Breast epithelium (tissue), 4 donors: ENCODE measurements at places on chromosomes 6 and 20. TPM values are rescaled to one million over a fixed set of nuclear protein-coding genes. Genes with fewer than 3 reads are reported as not detected.
A peak's percentile ranks its signal among the peaks of the same experiment; 100 is the strongest.

GRCh38 chr20:5710551-5710950 lies 39.6 kb upstream of the SHLD1 start:
- no peak overlapping the region for H3K27ac ChIP-seq
- no peak for DNase-seq
- H3K27me3 ChIP-seq: no peaks in the 10 kb centered on the region
- H3K36me3 ChIP-seq: no peaks in the 10 kb centered on the region
- H3K4me1 ChIP-seq: no peaks in the 10 kb centered on the region

DNA sequence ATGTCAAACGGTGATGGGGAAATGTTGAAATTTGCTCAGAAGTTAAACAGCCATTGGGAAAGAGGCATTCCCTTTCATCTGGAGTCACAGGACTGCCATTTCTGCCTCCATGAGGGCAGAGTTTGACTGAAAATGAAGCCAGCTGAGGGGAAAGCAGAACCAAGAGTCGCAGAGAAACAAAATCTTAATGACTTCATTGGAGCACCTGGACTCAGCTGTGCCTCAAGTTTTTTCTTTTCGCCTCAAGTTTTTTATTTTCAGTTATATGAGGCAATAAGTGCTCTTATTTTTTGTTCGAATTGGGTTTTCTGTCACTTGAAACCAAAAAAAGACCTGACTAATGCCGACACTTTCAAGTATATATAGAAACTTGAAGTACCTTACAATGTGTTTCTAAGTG lies 161.3 kb downstream of the PKHD1 start:
- H3K4me1 ChIP-seq: no peaks in the 10 kb centered on the region

- H3K36me3 ChIP-seq: no peaks in the 10 kb centered on the region
- H3K4me1 ChIP-seq: no peaks in the 10 kb centered on the region
- H3K27me3 ChIP-seq: no peaks in the 10 kb centered on the region
These were observed 257.5 kb upstream of the PMEPA1 start for GRCh38 chr20:57967364-57967763.

- no peaks in the 10 kb centered on the region for H3K4me1 ChIP-seq
- H3K36me3 ChIP-seq: peaks cover 4% of the 10 kb centered on the region
- DNase-seq: no peak
- H3K4me3 ChIP-seq: no peak overlapping the region
- H3K27me3 ChIP-seq: no peaks in the 10 kb centered on the region
- H3K27ac ChIP-seq: no peak overlapping the region
These were observed 15.9 kb downstream of the GLO1 start for GRCh38 chr6:38687043-38687353.

DNA sequence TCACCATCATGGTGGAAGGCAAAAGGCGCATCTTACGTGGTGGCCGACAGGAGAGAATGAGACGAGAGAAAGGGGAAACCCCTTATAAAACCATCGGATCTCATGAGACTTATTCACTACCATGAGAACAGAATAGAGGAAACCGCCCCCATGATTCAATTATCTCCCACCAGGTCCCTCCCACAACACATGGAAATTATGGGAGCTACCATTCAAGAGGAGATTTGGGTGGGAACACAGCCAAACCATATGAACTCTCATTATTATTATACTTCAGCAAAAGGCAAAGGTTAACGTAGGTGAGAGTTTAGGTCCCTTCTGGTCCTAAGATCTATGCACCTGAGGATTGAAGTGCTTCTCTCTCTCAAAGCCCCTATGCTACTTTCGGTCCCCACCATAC lies 2.4 kb upstream of the PFDN4 start:
- H3K36me3 ChIP-seq: no peaks in the 10 kb centered on the region
- no peak for DNase-seq
- no peaks in the 10 kb centered on the region for H3K4me1 ChIP-seq
- no peaks in the 10 kb centered on the region for H3K27me3 ChIP-seq
- H3K27ac ChIP-seq: no peak overlapping the region

- no peak overlapping the region for H3K4me3 ChIP-seq
- H3K36me3 ChIP-seq: no peaks in the 10 kb centered on the region
- peak; percentile 18 for DNase-seq
- H3K4me1 ChIP-seq: no peaks in the 10 kb centered on the region
- H3K27me3 ChIP-seq: peaks cover 5% of the 10 kb centered on the region
- no peak overlapping the region for H3K27ac ChIP-seq
These were observed 287.3 kb upstream of the FOXQ1 start for GRCh38 chr6:1024587-1024986.

GRCh38 chr6:17551383-17551958 lies 48.6 kb upstream of the FAM8A1 start:
- H3K27ac ChIP-seq: no peak overlapping the region
- no peaks in the 10 kb centered on the region for H3K36me3 ChIP-seq
- H3K4me1 ChIP-seq: no peaks in the 10 kb centered on the region

GRCh38 chr6:128567029-128567428 lies 46.6 kb upstream of the PTPRK start:
- DNase-seq: no peak
- no peaks in the 10 kb centered on the region for H3K27me3 ChIP-seq
- no peaks in the 10 kb centered on the region for H3K36me3 ChIP-seq
- no peak overlapping the region for H3K27ac ChIP-seq
- H3K4me3 ChIP-seq: no peak overlapping the region

DNA sequence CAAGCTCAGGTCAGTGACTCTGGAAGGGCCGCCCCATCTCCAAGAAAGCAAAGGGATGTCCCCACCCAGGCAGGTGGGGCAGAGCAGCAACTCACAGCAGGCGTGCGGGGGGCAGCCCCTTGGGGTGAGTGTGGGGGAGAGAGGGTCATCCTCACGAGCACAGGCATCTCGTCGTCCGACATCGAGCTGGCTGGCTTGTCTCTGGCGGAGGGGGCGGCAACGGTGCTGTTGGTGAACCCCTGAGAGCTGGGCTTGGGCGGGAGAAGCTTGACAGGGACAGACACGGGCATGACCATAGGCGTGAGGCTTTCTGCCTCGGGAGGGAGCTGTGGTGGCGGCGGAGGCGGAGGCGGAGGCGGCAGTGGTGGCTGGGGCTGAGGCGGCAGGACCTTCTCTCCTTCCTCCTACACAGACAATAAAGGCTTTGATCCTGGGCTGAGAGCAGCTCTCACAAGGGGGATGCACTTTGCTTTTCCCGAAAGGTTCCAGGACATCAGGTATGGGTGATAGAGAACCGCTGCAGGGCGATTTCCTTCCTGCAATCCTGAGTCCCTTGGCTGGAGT lies 45.6 kb upstream of the MRPS10 start:
- no peaks in the 10 kb centered on the region for H3K36me3 ChIP-seq
- H3K27ac ChIP-seq: peak overlapping the region; percentile 12
- H3K27me3 ChIP-seq: no peaks in the 10 kb centered on the region
- DNase-seq: no peak
- H3K4me1 ChIP-seq: no peaks in the 10 kb centered on the region

DNA sequence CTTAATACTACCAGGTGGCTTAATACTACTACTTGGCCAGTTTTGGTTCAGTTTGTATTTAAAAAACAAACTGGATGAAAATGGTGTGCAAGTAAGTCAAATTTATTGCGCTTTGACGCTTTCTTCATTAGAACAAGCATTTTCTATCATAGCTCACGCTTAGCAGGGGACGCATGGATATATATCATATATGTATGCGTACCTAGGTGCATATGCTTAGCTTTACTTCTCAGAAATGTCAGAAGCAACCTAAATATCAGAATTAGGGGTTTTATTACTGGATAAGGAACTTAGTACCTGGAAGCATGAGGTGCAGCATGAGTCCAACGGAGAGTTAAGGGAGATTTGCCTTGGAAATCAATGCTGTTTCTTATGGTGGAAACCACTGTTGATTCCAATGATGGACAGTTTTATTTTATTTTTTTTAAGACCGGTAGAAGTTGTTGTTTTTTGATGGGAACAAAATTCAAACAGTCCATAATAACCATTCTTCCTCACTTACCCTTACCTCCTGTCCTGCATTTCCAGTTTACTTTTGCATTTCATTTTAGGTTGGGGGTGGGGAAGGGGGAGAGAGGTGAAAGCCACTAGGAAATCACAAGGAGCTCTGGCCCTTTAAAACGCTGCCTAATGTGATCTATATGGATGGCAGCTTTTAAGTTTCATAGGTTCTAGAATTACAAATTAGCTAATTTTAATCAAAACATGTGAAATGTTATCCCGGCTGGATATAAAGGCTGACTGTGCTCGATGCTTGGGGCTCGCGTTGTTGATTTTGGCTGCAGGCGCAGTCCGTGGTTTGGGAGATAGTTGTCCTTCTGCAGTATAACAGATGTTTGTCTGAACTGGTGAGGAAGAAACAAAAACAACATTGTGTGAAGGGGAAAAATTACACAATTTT lies 2.1 kb downstream of the SOBP start:
- H3K36me3 ChIP-seq: no peaks in the 10 kb centered on the region
- peak; percentile 22 for DNase-seq
- H3K27ac ChIP-seq: no peak overlapping the region
- H3K4me1 ChIP-seq: peaks cover 4% of the 10 kb centered on the region
- peaks cover 52% of the 10 kb centered on the region for H3K27me3 ChIP-seq

GRCh38 chr6:119760046-119760445 lies 410.5 kb upstream of the MAN1A1 start:
- DNase-seq: no peak
- no peak overlapping the region for H3K4me3 ChIP-seq
- H3K27ac ChIP-seq: no peak overlapping the region
- H3K4me1 ChIP-seq: no peaks in the 10 kb centered on the region
- no peaks in the 10 kb centered on the region for H3K36me3 ChIP-seq

DNA sequence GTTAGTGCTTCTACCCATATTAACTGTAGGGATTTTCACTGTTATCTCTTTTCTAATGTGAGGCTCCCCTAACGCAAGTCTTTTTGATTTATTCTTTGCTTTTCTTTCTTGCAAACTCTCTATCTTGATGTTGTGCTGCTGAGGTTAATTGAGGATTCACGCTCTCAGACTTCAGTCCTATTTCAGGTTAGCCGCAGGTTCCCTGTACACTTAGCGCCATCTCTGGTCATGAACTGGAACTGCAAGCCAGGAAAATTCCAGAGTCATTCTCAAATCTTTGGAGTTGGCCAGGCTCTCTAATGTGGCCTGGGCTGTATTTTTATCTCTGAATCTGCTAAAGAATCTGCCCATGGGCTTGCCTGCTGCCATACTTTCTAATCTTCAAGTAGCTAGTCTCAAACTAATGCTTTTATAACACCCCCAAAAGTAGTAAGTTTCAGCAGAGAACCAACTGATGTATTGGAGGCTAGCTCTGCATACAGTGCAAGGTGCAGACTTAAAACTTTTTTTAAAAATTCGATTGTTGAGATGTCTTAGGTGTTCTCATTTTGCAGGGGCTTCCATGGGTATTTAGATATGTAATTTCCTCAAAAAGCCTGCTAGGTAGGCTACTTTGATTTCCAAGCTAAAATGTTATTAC lies 91.1 kb upstream of the OPRM1 start:
- DNase-seq: no peak
- H3K4me1 ChIP-seq: no peaks in the 10 kb centered on the region
- H3K27me3 ChIP-seq: no peaks in the 10 kb centered on the region
- no peak overlapping the region for H3K4me3 ChIP-seq
- no peaks in the 10 kb centered on the region for H3K36me3 ChIP-seq
- H3K27ac ChIP-seq: no peak overlapping the region

- H3K27me3 ChIP-seq: no peaks in the 10 kb centered on the region
- H3K27ac ChIP-seq: no peak overlapping the region
- DNase-seq: no peak
- H3K36me3 ChIP-seq: no peaks in the 10 kb centered on the region
- no peaks in the 10 kb centered on the region for H3K4me1 ChIP-seq
- H3K4me3 ChIP-seq: no peak overlapping the region
These were observed 225.1 kb upstream of the SSTR4 start for GRCh38 chr20:22810030-22810429.

DNA sequence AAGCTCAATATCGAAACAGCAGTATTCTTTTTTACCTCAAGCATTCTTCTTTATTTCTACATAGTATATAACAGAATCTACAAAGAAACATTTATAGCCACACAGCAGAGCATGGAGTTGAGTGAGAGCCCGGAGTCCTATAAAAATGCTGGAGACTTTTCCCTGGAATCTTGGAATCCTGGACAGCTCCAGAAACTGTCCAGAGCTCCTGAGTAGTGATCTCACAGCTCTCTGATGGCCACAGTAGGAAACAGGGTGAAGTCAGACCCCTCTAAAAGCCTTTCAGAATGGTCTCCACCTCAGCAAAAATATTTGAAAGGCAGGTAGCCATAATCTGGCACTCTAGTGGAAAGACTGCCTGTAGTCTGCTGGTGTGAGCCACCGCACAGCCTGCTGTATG lies 149.3 kb upstream of the STXBP5 start:
- no peaks in the 10 kb centered on the region for H3K36me3 ChIP-seq
- H3K27ac ChIP-seq: no peak overlapping the region
- H3K27me3 ChIP-seq: no peaks in the 10 kb centered on the region
- no peak overlapping the region for H3K4me3 ChIP-seq

DNA sequence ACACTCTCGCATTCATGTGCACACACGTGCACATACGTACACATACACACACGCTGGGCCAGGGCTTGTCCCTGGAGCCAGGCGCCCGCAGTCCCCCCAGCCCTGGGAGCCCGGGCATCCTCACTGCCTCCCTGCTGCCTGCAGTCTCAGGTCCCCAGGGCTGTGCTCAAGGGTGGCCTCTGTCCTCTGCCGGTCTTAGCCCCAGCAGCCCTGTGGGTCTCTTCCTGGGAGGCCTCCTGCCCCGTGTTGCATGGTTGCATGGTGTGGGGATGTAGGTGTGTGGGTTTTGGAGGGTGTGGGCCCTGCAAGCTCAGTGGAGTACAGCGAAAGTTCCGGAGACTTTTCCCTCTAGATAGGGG lies 101.5 kb downstream of the TMEM242 start:
- peak overlapping the region; percentile 56 for H3K27ac ChIP-seq
- no peak for DNase-seq
- H3K27me3 ChIP-seq: no peaks in the 10 kb centered on the region
- H3K4me3 ChIP-seq: no peak overlapping the region
- H3K36me3 ChIP-seq: no peaks in the 10 kb centered on the region

DNA sequence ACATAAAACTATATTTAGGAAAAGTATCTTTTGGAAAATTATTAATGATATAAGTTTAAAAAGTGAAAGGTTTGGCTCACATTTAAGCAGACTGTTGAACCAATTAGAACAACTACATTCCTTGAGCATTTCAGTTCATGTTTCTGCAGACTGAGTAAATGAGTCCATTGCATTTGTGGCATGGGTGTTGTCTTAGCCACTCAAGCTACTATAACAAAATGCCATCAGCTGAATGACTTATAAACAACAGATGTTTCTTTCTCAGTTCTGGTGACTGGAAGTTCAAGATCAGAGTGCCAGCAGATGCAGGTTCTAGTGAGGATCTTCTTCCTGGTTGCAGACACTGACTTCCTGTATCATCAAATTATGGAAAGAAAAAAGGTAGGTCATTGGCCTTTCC lies 67.1 kb upstream of the SLC2A12 start:
- no peak overlapping the region for H3K27ac ChIP-seq
- H3K27me3 ChIP-seq: peaks cover 10% of the 10 kb centered on the region
- no peak overlapping the region for H3K4me3 ChIP-seq
- H3K36me3 ChIP-seq: no peaks in the 10 kb centered on the region
- no peaks in the 10 kb centered on the region for H3K4me1 ChIP-seq

- no peak overlapping the region for H3K4me3 ChIP-seq
- no peaks in the 10 kb centered on the region for H3K4me1 ChIP-seq
- no peaks in the 10 kb centered on the region for H3K27me3 ChIP-seq
- H3K36me3 ChIP-seq: no peaks in the 10 kb centered on the region
- H3K27ac ChIP-seq: no peak overlapping the region
- DNase-seq: no peak
These were observed 5.6 kb downstream of the TAF4 start for GRCh38 chr20:62059920-62060630.

Gene MYCT1
- 6.6 TPM for total RNA-seq

Gene PPIL6
- total RNA-seq: 16.5 TPM

Gene EEF1A2
- 0.48 TPM for total RNA-seq

Gene KHDRBS2
- not detected for total RNA-seq

Gene LAMA2
- 293 TPM for total RNA-seq

Gene LKAAEAR1
- 0.64 TPM for total RNA-seq
